ENCODE measurements at places on chromosomes 5 and 9.

DNA sequence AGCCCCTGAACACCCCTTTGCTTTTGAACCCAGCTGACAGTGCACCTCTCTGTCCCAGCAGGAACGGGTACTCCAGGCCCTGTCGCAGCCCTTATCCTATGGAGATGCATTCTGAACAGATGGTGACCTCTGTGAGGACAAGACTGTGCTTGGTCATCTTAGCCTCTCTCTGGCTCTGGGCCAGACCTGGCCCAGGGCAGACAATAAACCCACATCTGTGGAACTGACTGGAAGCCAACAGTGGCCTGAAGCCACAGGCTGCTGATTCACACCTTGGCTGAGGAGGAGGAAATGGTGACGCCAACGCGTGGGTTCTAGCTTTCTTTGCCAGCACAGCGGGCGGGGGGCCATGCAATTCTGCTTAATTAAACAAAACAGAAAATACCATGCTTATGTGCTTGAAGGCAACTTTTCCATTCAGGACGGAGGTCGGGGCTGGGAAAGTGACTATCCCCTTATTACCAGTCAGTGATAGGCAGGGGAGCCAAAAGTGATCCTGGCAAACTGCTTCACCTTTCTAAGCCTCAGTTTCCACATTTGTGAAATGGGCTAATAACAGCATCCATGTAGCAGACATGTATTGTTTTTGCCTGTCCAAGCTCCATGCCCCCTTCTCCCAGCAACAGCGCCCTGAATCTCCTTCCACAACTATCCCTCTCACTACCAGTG is 10.8 kb downstream of the SH3PXD2B start:
- DNase-seq, result peak; percentile 97

GRCh38 chr9:20384642-20385041 is 237.7 kb downstream of the MLLT3 start:
- DNase-seq, result no peak

DNA sequence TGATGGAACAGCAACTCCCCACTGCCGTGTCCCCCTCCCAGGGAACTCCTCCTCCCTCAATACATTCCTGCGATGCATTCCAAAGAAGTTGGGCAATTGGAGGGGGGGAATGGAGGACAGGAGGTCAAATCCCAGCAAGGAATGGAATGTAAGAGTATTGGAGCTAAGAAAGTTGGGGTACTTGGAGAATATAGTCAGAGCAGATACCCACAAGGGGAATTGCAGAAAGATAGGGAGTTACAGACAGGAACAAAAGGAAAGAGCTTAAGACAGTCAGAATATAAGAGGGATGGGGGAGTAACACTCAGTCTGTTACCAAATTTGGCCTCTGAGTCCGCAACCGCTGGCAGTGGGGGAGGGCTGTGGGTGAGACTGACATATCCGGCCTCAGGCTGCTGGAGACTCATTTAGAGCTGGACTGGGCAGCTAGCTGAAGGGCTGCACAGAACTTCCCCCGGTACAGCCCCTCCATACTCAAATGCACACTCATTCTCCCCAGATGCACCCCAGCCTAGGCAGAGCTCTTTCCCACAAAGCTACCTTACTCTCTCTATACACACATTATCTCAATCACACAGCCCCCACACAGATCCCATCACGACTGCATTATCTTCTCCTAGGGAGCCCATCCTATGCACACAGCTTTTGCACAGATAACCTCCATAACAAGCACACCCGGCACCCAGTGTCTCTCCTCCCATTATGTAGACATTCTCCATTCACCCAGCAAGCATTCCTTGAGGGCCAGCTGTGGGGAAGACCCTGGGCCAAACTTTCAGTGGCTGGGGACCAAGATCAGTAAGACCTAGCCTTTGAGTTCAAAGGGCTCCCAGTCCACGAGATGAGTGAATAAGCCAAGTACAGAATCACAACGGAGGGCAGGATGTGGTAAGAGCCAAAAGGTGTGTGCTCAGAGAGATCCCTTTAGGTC is 3.7 kb downstream of the TLN1 start:
- DNase-seq, result no peak

- no peak for DNase-seq
These were observed 14.5 kb upstream of the AUH start for GRCh38 chr9:91376239-91376638.

DNA sequence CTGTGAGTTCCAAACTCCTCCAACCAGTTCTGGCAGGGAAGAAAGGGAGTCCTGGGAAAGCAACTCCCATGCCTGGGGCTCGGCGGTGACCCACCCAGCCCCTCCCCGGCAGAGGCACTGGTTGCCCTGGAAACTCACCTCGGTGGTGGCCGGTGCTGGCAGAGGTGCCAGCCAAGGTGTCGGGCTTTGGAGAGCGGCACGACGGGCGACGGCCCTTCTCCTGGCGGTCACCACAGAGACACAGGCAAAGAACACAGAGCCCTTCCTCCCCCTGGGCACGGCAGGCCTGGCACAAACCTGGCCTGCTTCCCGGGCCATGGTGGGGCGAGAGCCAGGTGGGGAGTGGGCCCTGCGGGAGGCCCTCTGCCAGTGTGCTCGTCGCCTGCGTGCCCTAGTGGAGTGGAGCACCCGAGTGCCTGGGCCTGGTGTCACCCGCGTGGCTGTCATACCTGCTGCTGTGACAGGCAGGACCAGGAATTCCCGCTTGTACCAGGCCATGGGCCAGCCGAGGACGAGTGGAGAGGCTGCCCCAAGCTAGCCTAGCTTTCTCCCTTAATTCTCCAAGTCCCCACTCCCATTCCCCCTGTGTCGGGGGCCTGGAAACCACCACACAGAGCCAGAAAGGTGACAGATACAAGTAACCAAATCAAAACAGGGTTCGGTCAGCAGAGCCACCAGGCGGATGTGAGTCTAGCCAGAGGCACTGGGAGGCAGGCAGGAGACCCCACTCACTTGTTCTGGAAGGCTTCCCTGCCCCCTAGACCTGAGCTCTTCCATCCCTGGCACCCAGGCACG is 8.2 kb upstream of the RALGDS start:
- DNase-seq, result no peak

All from common myeloid progenitor, CD34-positive (primary cell).